Stimulated activated CD4-positive, alpha-beta T cell treated with anti-CD3 and anti-CD28 coated beads, Interleukin-15, amount 100 ng/mL, for 1 hour (primary cell): ENCODE measurements at places on chromosomes 1 and 21.

- no peak for DNase-seq
These were observed 8.4 kb downstream of the SLC35F3 start for GRCh38 chr1:233912909-233913308.

- DNase-seq, result no peak
These were observed 1.5 kb downstream of the ATP8B2 start for GRCh38 chr1:154326546-154327465.

DNA sequence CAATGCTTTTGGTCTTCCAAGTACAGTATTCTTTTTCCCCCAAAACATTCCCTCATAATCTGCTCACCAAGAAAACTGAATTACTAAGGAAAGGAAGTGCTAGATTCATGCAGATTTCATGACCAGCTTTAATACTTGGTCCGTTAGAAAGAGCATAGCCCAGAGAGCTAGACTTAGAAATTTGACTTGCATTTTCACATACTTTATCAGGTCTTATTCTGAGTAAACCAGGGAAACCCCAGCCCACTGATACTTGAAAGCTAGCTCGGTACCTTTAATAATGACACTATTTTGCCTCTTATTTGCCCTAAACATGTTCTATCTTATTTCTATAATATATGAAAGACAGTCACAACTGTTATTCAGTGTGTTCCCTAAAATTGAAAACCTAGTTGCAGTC is 204.5 kb downstream of the TTLL7 start:
- DNase-seq, result no peak

GRCh38 chr1:94012708-94013366 is 103.6 kb upstream of the GCLM start:
- no peak for DNase-seq

DNA sequence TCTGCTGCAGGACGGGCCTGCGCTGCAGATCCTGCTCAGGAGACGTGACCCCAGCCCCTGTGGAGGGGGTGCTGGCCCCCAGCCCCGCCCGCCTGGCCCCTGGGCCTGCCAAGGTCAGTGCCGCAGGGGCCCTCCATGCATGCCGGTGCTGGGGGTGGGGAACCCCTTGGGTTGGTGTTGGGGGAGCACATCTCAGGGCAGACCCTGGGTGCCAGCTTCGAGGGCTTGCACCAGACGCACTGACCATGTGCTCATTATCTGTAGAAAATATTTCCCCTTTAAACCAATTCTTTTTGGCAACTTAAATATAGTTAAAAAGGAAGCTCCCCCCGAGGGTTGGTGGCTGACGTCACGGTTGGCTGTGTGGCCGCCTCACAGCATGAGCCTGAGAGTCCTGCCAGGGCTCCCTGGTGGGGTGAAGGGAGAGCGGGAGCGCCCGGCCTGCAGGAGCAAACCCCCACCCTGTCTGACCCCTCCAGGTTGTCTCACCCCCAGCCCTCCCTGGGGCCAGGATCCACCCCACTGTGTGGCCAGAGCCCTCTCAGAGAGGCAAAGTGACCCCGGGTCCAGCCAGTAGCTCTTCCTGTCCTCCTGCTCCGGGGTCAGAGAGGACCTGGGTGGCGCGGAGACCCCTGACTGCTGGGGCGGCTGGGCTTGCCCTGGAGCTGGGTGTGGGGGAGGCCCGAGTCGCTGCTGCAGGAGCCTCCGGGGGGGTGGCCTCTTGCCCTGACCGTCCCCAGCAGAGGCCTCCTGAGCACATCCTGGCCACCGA is 5.3 kb upstream of the PFKL start:
- no peak for DNase-seq

GRCh38 chr1:37438037-37438868 is 36.1 kb upstream of the ZC3H12A start:
- DNase-seq, result no peak

GRCh38 chr1:223224465-223224864 is 81.4 kb upstream of the TLR5 start:
- DNase-seq, result no peak

- DNase-seq, result peak; percentile 75
These were observed at the start of gene KPNA6 for GRCh38 chr1:32107742-32108661. TSS of gene KPNA6 (plus strand) at chr1:32108056. CDS start at chr1:32108131, 75 bp downstream.

DNA sequence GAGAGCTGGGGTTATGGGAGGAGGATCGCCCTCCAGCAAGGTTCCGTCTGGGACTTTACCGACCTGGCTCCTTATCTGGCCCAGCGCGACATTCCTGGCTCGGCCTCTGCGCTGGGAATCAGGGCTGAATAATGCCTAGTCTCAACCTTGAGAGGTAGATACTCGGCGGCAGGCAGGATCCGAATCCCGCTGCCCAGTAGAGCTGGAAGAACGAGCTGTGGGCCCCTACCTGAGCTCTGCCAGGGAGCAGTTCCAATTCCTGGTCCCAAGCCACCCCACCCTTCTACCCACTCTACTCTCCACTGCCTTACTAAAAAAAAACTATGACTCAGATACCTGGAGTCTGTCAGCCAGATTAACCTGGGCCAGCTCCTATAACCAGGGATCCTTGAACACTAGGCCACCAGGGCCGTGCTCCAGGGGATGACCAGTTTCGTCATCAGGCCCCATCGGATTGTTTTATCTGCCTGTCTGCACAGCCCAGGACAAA is 53.6 kb downstream of the RHBG start:
- no peak for DNase-seq

- DNase-seq, result no peak
These were observed 3.2 kb upstream of the KIAA0040 start for GRCh38 chr1:175195798-175196197.

GRCh38 chr1:39638965-39639304 is 508 bp downstream of the HEYL start:
- DNase-seq, result no peak

- DNase-seq, result peak; percentile 68
These were observed at the start of gene ADAM15 for GRCh38 chr1:155050560-155051341. TSS of gene ADAM15 (plus strand) at chr1:155051316. CDS start at chr1:155051387, 71 bp downstream.

DNA sequence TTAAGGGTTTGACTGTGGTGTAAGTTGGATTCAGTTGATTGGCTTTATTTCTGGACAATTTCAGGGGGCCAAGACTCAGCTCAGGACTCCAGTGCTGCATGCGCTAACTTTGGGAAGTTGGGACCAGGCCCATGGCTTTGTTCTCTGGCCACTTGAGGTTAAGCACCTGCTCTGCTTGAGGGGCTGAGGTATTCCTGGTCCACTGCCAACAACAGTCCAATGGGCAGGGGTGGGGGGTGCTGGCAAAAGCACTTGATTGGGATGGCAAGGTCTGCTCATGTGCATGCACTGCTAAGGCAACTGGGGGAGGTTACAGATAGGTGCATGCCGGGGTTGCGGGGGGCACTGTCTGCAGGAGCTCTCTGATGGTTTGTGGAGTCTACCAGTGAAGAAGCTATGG is 52.6 kb upstream of the ASB17 start:
- DNase-seq, result no peak

DNA sequence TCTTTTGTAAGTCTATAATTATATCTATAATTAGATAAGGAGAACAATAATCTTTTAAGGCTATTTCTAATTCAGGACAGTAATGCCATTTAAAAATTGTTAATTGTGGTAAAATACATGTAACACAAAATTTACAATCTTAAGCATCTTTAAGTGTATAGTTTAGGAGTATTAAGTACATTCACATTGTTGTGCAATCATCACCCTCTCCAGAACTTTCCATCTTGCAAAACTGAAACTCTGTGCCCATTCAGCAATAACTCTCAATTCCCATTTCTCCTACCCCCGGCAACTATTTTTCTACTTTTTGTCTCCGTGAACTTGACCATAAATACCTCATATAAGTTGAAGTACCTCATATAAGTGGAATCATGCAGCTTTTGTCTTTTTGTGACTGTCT is 93.9 kb upstream of the KCNA3 start:
- DNase-seq, result no peak

- no peak for DNase-seq
These were observed 19.9 kb downstream of the PLA2G4A start for GRCh38 chr1:186848509-186849130.

DNA sequence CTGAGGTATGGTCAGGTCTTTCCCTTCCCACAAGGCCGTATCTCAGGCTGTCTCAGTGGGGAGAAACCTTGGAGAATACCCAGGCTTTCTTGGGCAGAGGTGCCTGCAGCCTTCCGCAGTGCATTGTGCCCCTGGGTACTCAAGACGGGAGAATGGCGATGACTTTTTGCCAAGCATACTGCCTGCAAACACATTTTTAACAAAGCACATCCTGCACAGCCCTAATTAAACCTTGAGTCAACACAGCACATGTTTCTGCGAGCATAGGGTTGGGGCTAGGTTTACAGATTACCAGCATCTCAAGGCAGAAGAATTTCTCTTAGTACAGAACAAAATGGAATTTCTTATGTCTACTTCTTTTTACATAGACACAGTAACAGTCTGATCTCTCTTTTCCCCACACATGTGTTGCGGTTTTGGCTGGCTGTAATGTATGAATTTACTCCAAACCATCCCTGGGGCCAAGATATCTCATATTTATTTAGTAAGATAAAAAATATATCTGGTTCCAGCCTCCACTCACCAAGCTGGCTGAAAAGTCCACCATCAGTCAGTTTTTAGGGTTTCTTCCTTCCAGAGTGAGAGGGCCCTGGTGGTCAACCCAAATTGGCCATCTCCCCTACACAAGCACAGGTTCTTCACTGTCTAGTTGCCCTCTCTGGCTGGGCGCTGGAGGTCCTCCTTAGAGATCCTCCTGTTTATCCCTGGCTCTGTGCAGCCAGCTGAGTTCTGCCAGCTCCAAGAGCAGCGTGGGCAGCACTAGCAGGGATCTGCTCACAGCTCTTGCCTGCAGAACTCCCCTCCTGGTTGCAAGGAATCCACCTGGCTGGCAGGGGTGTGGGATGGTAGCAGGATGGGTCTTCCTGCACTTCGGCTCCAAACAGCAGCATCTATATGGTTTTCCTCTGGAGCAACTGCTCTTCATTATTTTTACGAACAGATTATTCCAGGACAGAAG is 2.6 kb downstream of the FAAH start:
- no peak for DNase-seq

- no peak for DNase-seq
These were observed 83.4 kb downstream of the SETD4 start for GRCh38 chr21:35976929-35977328.

- DNase-seq, result no peak
These were observed 112.5 kb downstream of the USH2A start for GRCh38 chr1:216310776-216311175.

GRCh38 chr1:222784916-222785315 is 29.9 kb upstream of the DISP1 start:
- DNase-seq, result no peak

- no peak for DNase-seq
These were observed 19.0 kb downstream of the SLC37A1 start for GRCh38 chr21:42532466-42533181.

DNA sequence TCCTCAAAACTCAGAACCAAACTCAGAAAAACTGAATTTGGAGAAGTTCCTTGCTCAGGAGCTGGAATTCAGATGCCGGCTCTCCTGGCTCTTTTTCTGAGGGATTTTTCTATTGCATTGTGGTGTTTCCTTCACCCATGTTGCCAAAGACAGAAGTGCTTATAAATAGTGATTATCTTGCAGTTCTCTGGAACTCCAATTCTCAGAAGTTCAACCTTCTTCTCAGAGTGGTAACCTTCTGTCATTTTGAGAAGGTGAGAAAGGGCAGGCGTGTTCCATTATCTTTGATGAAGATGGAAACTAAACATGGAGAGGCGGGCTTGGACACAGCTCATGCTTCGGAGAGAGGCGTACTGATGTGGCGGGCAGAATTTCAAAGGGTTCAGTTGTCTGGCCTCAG is 12.4 kb upstream of the ETV3 start:
- no peak for DNase-seq

GRCh38 chr1:219902951-219903350 is 25.4 kb downstream of the SLC30A10 start:
- DNase-seq, result no peak

DNA sequence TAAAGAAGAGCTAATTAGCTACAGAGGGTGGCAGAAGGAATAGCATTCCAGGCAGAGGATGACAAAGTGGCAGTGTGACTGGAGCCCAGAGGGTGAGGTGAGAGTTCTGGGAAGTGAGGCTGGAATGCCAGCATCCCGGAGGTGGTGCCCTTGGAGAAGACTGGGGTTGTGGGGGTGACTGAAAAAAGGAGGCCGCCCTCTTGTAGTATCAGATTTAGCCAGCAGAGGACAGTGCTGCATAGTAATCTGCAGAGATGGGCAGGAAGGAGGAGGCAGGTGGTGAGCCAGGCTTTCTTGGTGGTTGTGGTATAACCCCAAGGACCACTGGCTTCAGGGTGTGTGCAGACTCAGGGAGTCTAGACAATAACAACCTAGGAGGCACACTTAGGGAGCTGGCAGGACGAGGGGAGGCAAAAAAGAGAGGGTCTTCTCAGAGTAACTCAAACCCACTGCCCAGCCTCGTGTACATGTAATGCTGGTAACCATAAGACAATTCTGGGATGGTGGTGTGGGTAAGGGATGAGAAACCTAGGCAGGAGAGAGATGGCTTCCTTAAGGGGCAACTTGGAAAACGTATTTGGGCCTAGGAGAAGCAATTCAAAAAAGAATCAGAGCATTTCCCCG is 30.5 kb downstream of the MROH7 start:
- peak; percentile 36 for DNase-seq

DNA sequence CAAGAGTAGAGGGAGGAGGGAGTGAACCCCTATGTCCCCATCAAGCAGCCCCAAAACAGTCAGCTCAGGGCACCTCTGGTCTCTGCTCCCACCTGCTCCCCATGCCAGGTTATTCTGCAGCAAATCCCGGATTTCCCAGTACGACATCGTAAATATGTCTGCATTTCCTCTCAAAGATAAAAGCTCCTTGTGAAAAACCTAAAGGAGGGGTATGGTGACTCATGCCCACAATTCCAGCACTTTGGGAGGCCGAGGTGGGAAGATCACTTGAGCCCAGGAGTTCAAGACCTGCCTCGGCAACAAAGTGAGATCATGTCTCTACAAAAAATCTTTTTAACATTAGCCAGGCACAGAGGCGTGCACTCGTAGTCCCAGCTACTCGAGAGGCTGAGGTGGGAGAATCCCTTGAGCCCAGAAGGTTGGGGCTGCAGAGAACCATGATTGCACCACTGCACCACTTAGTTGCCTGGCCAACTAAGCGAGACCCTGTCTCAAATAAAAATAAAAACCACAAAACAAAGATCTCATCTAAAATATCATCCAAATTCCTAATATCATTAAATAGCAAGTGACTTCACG is 7.1 kb downstream of the ACOT7 start:
- no peak for DNase-seq

DNA sequence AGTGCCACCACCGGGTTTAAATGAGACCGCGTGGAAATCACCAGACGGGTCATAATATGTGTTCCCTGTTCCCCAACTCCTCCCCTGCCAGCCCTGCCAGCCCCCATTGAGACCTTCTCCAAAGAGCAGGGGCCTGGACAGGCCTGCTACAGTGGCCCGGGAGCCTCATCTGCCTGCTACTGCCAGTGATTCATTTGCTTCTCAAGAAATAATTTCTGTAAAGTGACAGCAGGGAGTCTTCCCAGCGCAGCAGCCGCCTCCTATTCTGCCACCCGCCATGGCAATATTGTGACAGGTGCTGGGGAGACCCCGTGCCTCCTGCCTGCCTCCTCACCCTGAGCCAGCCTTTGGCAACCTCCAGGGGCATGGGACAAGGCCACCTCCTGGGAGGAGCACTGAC is 8.9 kb downstream of the IFFO2 start:
- no peak for DNase-seq

- no peak for DNase-seq
These were observed 147.2 kb upstream of the DPYD start for GRCh38 chr1:98068016-98068415.
